ENCODE measurements at places on chromosomes 13 and 19. TPM values are rescaled to one million over a fixed set of nuclear protein-coding genes. Genes with fewer than 3 reads are reported as not detected.

- no peak for DNase-seq
Measured at GRCh38 chr13:106558527-106558926, 9.4 kb downstream of the ARGLU1 start.

- no peak for DNase-seq
Measured at GRCh38 chr19:4695224-4695731, 25.1 kb upstream of the MYDGF start.

GRCh38 chr13:30934381-30934780, 1.9 kb downstream of the TEX26 start:
- no peak for DNase-seq

DNA sequence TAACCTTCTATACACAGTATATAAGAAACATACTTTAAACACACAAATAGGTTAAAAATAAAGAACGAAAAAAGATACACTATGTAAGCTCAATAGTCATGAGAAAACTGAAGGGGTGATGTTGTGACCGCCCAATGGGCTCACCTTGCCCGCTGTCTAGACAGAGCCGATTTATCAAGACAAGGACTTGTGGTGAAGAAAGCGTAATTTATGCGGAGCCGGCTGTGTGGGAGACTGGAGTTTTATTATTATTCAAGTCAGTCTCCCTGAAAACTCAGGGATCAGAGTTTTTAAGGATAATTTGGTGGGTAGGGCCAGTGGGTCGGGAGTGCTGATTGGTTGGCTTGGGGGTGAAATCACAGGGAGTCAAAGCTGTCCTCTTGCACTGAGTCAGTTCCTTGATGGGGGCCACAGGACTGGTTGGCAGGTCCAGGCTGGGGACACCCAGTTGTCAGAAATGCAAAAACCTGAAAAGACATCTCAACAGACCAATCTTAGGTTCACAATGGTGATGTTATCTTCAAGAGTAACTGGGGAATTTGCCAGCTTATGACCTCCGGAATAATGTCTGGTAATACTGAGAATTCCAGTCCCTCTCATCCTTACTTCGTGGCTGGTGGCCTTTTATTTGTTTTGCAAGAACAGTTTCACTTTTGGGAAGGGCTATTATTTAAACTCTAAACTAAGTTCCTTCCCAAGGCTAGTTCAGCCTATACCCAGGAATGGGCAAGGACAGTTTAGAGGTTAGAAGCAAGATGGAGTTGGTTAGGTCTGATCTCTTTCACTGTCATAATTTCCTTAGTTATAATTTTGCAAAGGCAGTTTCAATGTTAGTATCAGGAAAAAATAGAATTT, 96.6 kb downstream of the UBL3 start:
- no peak for DNase-seq

DNA sequence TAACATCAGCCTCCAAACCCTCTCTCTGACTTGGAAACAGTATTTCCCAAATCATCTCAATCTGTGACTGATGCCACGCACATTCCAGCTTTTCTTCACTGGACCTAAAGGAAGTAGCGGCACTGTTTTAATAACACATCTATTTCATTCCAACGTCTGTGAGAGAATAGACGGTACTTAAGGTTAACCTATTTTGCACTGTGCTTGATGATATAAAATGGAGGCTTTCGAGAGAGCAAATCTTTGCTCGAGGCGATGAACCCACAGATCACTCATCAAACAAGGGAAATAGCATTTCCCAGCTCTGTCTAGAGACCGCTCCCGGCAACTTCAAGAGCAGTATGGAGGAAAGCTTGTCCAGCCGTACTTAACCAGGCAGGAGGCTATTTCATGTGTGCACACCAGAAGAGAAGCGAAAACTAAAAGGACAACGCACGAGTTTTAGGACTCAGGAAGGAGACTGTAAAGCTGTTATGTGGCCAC, 2.9 kb downstream of the UBL3 start:
- DNase-seq, result no peak

DNA sequence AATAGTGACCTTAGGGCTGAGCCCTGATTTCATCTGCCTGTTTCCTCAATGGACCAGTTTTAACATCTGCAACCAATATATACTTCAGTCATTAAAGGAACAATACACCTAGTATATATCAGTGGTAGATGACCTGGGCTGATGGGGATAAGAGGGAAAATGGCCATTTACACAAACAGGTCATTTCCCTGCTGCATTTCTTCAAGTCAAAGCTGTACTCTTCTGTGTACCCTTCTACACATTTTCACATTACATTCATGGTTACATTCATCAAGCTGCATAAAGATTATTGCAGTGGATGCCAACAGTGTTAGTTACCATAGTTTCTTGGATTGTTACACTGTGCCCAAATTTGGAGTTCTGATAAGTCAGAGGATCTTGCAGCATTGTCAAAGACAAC, 81.2 kb upstream of the RAP2A start:
- DNase-seq, result no peak

- DNase-seq, result no peak
Measured at GRCh38 chr19:56319991-56320390, 5.4 kb upstream of the ZSCAN5A start.

GRCh38 chr19:22603518-22604440, 30.3 kb upstream of the ZNF492 start:
- DNase-seq, result no peak

GRCh38 chr19:46791944-46792343, 3.5 kb upstream of the SLC1A5 start:
- DNase-seq, result no peak

DNA sequence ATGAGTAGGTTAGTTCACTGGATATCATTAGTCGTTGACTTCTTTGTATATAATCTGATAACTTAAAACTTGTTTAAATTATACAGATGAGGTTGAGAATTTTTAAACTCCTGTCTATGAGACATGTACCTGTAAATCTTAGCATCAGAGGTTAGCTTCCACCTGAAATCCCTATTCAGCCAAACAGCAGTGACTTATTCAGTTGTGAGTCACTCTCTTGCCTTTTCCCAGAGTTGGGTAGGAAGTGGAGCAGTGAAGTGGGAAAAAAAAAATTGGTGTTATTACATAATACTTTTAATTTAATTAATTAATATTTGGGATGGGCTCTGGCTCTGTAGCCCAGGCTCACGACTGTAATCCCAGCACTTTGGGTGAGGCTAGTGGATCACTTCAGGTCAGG, 32.9 kb downstream of the ZNF701 start:
- DNase-seq, result no peak

DNA sequence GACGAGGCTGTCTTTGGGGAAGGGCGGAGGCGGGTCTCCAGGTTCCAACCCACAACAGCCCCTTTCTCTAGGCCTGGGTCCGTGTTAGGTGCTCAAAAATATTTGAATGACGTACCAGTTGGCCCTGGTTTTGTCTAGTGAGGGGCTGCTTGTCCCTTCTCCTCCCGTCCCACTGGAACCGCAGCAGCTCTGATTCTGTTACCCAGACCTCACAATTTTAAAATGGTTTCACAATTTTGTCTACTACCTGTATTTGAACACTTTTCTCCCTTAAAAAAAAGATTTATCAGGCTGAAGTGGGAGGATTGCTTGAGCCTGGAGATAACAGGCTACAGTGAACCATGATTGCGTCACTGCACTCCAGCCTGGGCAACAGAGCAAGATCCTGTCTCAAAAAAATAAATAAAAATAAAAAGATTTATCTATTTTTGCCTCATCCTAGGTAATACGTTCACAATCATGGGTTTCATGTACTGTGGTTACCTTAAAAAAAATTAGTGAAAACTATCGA, 1.3 kb upstream of the IRF2BP1 start:
- DNase-seq, result no peak

DNA sequence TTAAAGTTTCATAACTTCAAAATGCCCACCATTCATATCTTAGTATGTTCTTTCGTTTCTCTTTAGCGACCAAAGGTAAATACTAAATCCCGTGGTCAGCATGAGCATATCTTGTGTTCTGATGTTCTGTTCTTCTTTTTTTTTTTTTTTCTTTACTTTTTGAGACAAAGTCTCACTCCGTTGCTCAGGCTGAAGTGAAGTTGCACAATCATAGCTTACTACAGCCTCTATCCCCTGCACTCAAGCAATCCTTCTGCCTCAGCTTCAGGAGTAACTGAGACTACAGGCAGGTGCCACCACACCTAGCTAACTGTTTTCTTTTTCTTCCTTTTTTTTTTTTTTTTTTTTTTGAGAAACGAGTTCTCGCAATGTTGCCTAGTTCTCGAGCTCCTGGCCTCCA, 60.9 kb upstream of the ATP12A start:
- DNase-seq, result no peak

- DNase-seq, result no peak
Measured at GRCh38 chr19:49427855-49428546, 2.8 kb downstream of the GFY start.

DNA sequence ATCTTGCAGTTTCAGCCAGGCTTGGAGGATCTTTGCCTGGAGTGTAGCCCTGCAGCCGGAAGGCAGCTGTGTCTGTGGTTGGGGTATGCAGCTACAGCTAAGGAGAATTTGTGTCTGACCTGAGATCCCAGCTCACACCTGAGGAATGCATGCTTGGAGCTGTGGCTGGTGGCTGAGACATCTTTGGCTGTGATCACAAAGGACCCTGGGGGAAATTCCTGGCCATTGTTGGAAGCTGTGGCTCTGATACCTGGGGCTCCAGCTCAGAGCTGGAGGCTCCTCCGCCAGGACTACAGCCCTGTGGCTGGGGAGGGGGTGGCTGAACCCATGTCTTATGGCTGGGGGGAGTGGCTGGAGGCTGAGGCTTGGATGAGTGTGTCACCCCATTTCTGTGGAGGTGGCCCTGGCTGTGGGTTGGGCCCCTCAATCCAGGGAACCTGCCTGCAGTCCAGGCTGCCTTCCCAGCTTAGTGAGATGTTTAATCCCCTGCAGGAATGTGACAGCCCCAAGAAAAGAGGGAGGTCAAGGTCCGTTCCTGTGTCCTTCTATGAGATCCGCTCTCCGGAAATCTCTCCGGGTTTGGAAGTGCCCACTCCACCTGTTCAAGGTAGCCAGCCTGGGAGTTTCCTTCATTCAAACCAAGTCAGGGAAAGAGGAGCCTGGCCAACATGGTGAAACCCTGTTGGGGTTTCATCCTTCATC, 27.6 kb downstream of the ARHGEF18 start:
- no peak for DNase-seq

DNA sequence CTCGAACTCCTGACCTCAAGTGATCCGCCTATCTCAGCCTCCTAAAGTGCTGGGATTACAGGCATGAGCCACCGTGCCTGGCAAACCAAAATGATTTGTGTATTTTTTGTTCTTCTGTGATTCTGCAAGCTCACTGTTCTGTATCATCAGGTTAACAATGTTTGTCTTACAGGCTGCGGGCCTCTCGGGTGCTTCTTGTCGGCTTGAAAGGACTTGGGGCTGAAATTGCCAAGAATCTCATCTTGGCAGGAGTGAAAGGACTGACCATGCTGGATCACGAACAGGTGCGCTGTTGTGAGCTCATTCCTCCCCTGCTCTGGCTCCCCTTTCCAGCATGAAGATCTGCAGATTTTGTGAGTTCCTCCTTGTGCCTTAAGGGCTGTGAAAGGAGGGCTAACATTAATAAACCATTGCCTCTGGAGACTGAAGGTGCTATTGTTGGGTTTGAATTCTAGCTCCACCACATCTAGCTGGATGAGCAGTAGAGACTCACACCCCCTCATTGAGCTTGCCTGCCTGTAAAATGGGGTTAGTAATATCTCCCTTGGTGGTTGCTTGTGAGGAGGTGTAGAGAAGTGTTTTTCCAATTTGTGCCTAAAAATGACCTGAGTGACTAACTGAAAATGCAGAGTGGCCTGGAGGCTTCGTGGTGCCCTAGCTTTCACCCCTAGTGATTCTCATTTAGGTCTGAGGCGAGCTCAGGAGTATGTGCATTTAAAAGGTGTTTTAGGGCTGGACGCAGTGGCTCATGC, 12.9 kb downstream of the SAE1 start:
- DNase-seq, result peak; percentile 37

GRCh38 chr13:48066310-48066989, 28.5 kb downstream of the MED4 start:
- DNase-seq, result no peak

The KANK3 gene
- 96.4 TPM for total RNA-seq

The CCDC8 gene
- 7.8 TPM for total RNA-seq

The TUBB4A gene
- total RNA-seq, result 0.59 TPM

The KLF1 gene
- total RNA-seq, result 0.44 TPM

The KLK6 gene
- not detected for total RNA-seq
